Hematopoietic multipotent progenitor cell treated with erythropoietin and hydrocortisone succinate and interleukin-3 and kit ligand, for 8 days (in vitro differentiated cells): ENCODE measurements at places on chromosomes 11 and 22.

DNA sequence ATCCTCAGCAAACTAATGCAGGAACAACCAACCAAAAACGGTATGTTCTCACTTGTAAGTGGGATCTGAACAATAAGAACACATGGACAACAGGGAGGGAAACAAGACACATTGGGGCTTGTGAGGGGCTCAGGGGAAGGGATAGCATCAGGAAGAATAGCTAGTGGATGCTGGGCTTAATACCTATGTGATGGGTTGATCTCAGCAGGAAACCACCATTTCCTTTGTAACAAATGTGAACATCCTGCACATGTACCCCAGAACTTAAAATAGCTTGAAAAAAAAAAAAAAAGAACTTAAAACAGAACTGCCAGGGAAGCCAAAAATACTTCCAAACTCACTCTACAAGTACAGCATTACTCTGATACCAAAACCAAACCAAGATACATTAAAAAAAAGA, 33.8 kb downstream of the CASP4 start:
- no peak for DNase-seq

DNA sequence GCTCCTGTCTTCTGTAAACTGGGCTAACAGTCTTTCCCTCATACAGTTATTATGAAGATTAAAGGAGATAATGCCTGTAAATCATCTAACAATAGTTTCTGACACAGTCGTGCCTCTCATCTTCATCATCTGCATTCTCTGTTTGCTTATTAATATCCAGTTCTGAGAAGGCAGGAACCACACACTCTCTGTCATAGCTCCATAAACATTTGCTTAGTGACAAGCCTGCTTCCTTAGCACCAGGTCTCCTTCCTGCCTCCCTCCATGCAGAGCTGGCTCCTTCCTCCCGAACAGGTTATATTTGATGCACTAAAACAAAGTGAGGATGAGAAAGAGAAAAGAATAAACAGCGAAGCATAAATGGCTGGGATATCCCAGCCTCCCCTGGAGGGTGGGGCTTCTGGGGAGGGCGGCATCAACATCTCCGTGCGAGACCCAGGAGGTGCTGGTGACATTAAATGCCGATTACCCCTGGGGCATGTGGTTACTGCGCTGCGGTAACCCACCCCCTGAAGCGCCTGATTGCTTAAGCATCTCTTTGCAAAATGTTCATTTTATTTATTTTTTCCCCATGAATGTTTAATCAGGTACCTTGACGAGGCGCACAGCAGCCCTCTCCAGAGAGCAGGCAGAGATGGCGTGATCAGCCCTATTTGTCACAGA, 404.9 kb downstream of the NXPE2 start:
- DNase-seq, result no peak

GRCh38 chr22:45083659-45084305, 74.0 kb upstream of the PHF21B start:
- DNase-seq, result no peak

DNA sequence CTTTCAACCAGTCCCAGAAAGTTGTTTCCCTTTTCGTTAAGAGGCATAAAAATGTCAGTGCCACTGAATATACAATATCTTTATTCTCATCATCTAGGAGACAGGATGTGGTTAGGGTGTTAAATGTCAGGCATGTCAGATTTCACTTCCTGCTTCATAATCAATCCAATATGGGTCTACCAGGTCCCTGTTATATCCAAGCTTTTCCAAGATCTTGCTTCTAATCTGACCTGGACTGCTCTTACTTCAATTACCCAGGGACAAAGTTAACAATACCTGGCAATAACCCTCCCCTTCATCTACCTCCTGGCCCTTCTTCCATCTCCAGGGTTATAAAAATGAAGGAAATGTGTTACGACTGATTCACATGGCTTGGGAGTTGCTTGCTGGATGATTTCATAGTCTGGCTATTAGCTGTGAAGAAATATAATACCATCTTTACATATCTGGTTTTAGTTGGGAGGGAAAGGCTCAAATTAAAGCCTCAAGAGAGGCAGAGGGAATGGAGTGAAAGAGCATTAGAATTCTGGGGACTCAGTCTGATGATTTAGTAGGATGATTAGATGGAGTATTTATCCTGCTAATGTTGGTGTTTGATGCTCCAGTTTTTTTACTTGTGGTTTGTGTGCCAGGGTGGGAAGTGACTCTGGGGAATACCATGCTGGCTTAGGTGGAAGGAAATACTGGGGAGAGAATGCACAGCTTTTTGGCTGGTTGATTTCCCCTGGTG, 534.3 kb downstream of the ETS1 start:
- DNase-seq, result peak; percentile 9

DNA sequence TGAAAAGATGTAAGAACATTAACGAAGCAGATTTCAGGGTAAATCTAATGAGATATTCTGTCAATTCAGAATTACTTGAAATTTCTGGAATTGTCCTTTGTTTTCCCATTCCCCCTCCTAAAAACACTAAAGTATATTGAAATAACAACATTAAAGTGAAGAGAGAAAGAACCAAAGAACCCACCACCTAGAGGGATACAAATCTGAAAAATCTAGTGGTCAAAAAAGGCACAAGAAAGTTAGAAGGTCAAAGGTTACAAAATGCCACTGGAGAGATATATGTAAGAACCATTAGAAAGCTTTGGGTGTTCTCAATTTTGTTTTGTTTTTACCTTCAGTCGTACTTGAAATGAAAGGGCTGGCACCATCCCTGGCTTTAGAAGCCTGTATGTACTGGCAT, 57.9 kb downstream of the DENND5A start:
- no peak for DNase-seq

- no peak for DNase-seq
These were observed 1.2 kb upstream of the NRXN2 start for GRCh38 chr11:64723907-64724862.

- no peak for DNase-seq
These were observed 29.3 kb upstream of the APLP2 start for GRCh38 chr11:130040281-130040940.

- no peak for DNase-seq
These were observed 146.2 kb downstream of the RBFOX2 start for GRCh38 chr22:35882211-35883030.

- no peak for DNase-seq
These were observed 21.2 kb downstream of the PTPRJ start for GRCh38 chr11:48001438-48002021.

DNA sequence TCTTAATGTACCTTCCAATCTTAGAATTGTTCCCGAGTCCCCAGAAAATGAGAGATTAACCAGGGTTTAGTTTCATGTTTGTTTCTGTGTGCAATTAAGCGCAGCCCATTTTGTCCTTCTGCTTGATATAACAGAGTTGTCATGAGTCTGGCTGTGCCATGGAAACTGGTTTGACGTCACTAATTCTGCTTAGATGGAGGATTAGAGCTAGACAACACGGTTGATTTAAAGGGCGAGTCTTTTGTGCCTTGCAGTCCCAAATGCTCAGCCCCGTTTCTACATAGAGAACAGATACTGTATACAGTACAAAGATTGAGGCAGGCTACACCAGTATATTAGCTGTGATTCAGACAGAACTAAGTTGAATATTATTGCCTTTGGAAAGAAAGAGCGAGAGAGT, 45.5 kb upstream of the ALKBH3 start:
- no peak for DNase-seq

DNA sequence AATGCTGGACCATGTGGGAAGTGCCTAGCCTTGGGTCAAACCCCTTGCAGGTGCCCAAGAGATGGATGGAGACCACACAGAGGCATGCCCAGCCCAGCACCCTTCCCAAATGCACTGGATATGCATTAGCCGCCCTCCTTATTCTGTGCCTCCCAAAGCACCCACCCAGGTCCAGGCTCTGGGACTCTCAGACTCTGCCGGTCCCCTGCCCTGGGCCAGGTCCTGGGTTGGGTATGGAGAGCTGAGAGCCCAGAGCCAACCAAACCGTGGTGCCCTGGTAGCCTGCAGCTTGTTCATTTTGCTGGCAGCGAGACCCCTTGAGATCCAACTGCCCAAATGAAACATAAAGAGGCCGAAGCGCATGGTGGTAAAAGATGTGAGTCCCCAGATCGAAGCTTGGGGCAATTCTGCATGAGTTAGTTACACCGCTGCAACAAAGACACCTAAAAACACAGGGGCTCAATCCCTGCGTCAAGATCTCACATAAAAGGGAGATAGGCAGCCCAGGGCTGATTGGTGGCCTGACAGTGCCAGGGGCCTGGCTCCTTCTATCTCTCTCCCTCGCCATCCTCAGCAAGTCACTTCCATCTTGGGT, 61.5 kb downstream of the MYEOV start:
- DNase-seq, result no peak

GRCh38 chr22:22573047-22573889, 14.2 kb upstream of the PRAME start:
- DNase-seq, result no peak

DNA sequence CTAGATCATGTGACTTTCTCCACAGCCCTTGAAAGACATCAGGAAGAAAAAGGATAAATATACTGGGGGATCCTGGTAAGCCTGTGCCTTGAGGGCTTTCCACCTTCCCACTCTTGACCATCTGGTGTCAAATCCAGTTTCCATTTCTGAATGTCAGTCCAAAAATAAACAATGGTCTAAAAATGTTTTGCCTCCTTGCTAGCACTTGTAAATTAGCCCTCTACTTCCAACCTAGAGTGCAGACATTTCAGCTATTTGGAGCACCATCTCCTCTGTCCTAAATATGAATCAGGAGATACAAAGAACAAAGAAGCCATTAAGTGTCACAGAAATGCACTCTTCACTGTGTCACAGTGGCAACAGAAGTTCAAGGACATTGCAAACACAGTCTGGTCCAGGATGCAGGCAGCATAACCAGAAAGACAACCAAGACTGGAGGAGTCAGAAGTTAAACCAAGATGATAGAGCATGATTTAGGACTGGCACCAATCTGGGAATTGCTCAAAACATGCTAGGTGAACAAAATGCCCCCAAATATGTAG, 88.1 kb downstream of the CCDC34 start:
- no peak for DNase-seq

GRCh38 chr11:550021-550745, 10.4 kb downstream of the LMNTD2 start:
- no peak for DNase-seq

GRCh38 chr22:47593291-47593690, 830.8 kb downstream of the TBC1D22A start:
- DNase-seq, result no peak

DNA sequence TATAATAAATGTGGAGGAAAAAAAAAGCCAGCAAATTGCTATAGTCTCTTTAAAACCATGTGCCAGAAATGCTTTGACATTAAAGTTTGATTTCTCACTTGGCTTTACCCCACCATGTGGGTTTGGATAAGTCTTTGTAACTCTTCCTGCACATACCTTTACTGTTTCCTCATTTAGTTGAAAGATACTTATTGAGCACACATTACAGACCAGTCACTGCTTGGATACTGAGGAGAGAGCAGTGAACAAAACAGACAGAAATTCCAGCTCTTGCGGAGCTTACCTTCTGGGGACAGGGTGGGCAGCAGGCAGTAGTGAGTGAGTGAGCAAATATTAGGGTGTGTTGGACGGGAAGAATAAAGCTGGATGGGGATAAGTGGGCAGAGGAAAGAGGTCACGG, 13.7 kb downstream of the PACS1 start:
- DNase-seq, result no peak

- DNase-seq, result no peak
These were observed 389.1 kb downstream of the AASDHPPT start for GRCh38 chr11:106466521-106467080.

GRCh38 chr22:21621025-21621424, 8.8 kb downstream of the YDJC start:
- no peak for DNase-seq
